ENCODE measurements at places on chromosomes 7 and 10.

- no peak for DNase-seq
Measured at GRCh38 chr10:72765051-72765745, 73.3 kb downstream of the MCU start.

DNA sequence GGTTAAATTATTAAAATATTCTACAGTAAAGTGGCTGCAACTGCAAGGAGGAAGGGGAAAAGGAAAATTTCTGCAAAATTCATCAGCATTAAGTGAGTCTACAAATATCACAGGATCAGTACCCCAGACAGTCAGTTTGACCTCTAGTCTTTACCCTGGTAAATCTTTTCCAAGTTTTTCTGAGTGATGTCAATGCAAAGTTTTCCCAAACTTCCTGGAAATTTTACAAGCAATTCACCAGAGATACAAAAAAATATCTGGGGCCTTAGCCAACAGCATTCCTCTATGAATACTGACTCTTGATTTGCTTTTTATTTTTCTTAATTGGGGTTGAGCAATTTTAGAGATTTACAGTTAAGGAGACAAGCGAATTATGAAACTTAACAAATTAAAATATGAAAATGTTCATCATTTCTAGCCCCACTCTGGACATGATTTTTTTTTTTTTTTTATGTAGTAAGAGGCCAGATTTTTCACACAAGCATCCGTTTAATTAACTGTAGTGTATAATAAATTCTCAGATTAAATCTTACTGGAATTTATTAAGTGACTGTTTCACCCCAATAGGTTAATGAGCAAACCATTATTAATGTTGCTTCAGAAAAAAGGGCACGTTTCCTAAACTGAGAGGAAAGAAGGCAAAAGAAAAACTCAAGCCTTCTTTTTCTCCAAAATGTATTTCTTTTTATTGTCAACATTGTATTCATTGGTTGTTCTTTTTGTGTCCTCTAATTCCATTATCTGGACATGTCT, 539.5 kb upstream of the FZD8 start:
- no peak for DNase-seq

DNA sequence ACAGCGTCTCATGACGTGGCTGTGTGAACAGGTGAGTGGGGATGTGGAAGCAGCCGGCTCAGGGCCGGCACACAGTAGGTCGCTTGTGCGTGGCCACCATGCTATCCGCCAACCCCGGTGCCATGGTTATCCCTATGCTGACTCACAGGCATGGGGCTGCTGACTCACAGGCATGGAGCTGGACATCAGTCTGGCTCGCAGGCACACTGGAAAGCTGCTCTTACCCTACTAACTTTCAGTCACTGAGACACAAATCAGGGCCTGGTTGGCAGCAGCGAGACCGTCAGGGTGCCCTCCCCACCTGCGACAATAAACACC, 341.9 kb downstream of the PTPRN2 start:
- no peak for DNase-seq

- DNase-seq, result no peak
Measured at GRCh38 chr7:99267841-99268576, 4.6 kb upstream of the MYH16 start.

All from stimulated activated CD4-positive, alpha-beta T cell treated with anti-CD3 and anti-CD28 coated beads, Interleukin-4, amount 100 ng/mL, for 48 hours (primary cell).